ENCODE measurements at places on chromosomes 4 and X. TPM values are rescaled to one million over a fixed set of nuclear protein-coding genes. Genes with fewer than 3 reads are reported as not detected.
A peak's percentile ranks its signal among the peaks of the same experiment; 100 is the strongest.

CD40LG gene
- total RNA-seq = not detected

DNA sequence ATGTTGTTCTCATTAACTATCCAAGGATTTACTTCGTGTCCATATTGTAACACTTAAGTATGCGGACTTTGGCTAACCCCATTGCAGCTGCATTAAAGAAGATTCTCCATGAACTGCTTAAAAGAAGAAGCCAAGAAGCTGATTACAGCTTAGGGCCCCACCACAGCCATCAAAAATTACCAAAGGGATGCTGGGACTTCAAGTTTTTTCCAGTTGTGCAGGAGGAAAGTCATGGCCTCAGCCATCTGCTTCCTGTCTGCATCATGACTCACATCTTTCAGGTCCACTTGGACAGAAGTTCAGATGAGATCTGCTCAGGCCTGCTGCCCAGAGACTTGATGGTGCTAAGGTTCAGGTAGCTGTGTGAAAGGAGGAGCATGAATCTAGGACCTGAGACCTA lies 38.8 kb upstream of the CAPN6 start:
- DNase-seq = no peak

- no peak for DNase-seq
Measured at GRCh38 chrX:74242050-74242449, 61.9 kb upstream of the ZCCHC13 start.

- DNase-seq = no peak
Measured at GRCh38 chr4:44194365-44194764, 254.2 kb downstream of the KCTD8 start.

- DNase-seq = no peak
Measured at GRCh38 chr4:56627375-56627774, 53.7 kb downstream of the HOPX start.

DNA sequence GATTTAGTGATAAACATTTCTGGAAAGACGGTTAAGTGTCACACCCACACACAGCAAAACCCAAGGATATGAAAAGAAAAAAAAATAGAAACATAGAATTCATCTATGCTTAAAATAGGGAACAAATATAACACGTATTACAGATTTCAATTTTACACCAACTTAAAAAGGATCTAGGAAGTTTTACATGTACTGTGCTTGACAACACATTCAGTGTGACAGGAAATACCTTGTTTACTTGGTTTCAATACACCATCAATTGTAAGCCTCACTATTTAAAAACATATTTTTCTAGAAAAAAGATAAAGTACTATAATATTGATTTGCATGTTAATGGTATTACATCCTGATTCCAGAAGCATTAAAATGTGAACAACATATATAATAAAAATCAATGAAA lies 77.0 kb upstream of the SPRY1 start:
- DNase-seq = no peak

GRCh38 chrX:20571611-20572010 lies 304.9 kb upstream of the RPS6KA3 start:
- no peak for DNase-seq

DNA sequence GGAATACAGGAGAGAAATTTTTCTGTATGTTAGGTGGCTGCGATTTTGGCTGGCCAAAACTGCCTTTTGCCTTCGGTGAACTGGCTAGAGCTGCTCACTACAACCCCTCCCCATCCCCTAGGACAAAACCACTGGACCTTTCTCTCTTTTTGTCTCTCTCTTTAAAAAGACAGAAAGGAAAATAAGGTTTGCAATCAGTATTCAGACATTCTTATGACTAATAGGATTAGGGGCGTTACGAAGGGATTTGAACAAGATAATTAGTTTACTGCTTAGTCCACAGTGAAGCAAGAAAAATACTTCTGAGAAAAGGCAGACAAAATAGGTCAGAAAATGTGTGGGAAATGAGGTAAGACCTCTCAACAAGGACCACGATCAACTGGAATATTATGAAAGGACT lies 180.4 kb downstream of the SLIT2 start:
- no peak for DNase-seq

GRCh38 chr4:54256491-54257486 lies 27.7 kb downstream of the PDGFRA start:
- DNase-seq = no peak

- no peak for DNase-seq
Measured at GRCh38 chr4:67933038-67933437, 30.3 kb downstream of the TMPRSS11A start.

GRCh38 chrX:14591976-14592375 lies 62.6 kb downstream of the GLRA2 start:
- no peak for DNase-seq

GRCh38 chr4:76208005-76208765 lies 5.4 kb downstream of the SCARB2 start:
- DNase-seq = peak; percentile 88

CENPVL2 gene
- not detected for total RNA-seq

DNA sequence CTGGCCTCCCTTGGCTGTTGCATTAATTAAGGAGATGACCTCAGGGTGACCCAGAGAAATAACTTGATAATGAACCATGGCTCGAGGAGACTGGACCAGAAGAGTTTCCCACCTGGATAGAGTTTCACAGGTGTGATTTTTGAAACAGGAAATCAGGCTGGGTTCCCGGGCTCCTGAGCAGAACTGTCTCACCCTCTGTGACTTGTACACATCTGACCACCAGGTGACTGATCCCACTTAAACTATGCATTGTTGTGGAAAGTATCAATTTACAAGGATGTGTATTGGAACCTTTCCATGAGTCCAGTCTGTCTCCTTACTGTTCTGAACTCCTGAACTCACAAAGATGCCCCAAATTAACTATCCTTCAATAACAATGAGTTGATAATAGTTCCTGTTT lies 220.3 kb downstream of the PTTG2 start:
- DNase-seq = no peak

SPATA18 gene
- total RNA-seq = 1.4 TPM

APLN gene
- total RNA-seq = 0.86 TPM

KIT gene
- 0.92 TPM for total RNA-seq

DNA sequence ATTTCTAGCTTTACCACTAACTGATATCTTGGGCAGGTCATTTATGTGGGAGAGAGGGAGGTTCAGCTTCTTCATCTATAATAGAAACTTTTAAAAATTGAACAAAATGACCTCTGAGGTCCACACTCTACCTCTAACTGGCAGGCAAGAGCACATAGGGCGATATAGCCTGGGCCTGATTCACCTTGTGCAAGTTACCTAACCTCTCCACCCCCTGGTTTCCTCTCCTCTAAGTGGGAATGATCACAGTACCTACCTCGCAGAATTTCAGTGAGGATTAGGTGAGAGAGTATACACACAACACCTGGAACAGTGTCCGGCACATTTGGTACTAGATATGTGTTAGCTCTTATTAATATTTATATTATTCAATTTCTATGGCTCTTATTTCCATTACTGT lies 15.5 kb downstream of the KLB start:
- DNase-seq = no peak

- DNase-seq = no peak
Measured at GRCh38 chr4:181507180-181507835, 735.9 kb upstream of the TENM3 start.

GRCh38 chr4:26284536-26284935 lies 36.3 kb upstream of the RBPJ start:
- DNase-seq = no peak

GRCh38 chrX:52265713-52266112 lies 81.0 kb downstream of the MAGED4 start:
- no peak for DNase-seq

- DNase-seq = no peak
Measured at GRCh38 chrX:137178392-137178791, 144.6 kb upstream of the GPR101 start.

DNA sequence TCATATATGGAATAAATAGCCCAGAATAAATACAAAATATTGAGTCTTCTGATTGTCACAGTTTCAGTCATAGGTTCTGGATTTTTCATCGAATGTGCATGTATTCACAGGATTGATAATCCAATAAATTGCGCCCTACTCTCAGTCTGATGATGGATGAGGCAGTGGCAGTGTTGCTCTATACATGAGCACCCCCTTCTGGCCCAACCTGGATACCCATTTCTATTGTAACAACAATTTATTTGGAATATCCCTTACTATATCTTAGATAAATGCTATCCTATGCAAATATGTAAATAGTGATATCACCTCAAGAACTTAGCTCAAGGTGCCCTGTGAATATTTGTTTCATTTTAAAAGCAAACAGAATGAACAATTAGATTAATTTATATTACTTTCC lies 733.7 kb upstream of the PABPC4L start:
- no peak for DNase-seq

ADGRL3 gene
- 0.83 TPM for total RNA-seq

MSN gene
- 66.0 TPM for total RNA-seq

- DNase-seq = no peak
Measured at GRCh38 chr4:24771241-24771640, 24.1 kb upstream of the SOD3 start.

Measured in psoas muscle (tissue), 8 donors.